Stimulated activated CD4-positive, alpha-beta T cell treated with anti-CD3 and anti-CD28 coated beads, Interleukin-1b, Interleukin-23, amount 100 ng/mL, for 24 hours (primary cell): ENCODE measurements at places on chromosomes 2 and 18.

GRCh38 chr18:13703899-13704298 lies 22.5 kb downstream of the FAM210A start:
- DNase-seq, result no peak

GRCh38 chr2:168120310-168120709 lies 127.1 kb downstream of the STK39 start:
- DNase-seq, result no peak

DNA sequence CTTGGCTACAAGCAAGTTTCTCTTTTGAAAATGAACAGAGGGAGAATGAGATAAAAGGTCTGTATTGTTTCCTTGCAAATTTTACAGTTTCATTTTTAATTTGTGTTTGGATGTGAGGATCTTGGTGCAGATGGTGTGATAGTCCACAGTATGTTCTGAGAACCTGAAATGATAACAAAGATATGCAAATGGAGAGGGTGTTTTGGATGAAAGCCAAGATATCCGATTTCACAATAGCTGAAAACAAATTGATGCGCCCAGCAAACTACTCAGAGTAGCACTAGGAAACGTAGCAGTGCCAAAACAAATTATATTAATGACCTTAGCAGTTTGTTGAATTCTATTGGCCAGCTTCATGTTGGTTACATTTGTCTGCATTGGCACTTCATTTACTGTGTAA lies 683.5 kb downstream of the TMEM182 start:
- no peak for DNase-seq

- DNase-seq, result no peak
These were observed 35.5 kb downstream of the TGFBRAP1 start for GRCh38 chr2:105294046-105294445.

- DNase-seq, result no peak
These were observed 17.6 kb upstream of the SMAD4 start for GRCh38 chr18:51012441-51012840.

- no peak for DNase-seq
These were observed 420.3 kb upstream of the FSIP2 start for GRCh38 chr2:185318271-185318724.

GRCh38 chr2:171711351-171711750 lies 24.1 kb downstream of the DYNC1I2 start:
- no peak for DNase-seq

GRCh38 chr2:46082531-46083485 lies 214.4 kb upstream of the EPAS1 start:
- DNase-seq, result no peak
